ENCODE measurements at places on chromosomes 7 and 10.

DNA sequence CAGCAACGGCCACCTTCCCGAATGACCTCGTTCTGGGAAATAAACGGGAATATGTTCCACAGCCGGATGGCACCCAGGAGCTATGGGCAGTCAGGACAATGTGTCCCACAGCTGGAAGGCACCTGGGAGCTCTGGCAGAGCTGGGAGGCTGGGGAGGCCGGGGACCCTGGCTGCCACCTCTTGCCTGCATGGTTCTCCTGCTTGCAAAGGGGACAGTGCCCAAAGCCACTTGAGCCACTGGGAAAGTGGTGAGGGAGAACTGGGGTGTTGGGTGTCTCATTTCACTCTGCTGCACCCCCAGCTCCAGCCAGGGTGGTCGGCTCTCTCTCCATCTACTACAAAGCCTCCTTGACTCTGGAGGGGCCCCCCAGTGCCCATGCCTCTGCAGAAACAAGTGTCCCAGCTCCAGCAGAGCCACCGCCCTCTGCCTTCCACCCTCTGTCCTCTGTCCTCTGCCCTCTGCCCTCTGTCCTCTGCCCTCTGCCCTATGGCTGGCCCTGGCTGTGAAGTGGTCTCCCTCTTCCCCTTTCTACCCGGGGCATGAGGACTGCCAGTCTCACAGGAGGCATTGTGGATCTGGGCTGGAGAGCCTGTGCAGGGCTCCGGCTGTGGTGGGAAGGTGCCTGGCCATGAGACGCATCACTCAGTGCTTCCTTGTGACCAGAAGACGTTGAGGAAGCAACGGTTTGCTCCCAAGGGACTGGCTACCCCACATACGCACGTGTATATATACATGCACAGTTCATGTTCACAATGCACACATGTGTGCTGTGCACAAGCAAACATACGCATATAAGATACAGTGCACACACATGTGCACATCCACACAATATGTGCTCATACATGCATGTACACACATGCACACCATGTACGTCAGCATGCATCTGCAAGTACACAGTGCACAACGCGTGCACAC lies 21.5 kb upstream of the INPP5A start:
- DNase-seq = no peak

GRCh38 chr10:129859536-129859935 lies 104.5 kb downstream of the EBF3 start:
- no peak for DNase-seq

- DNase-seq = no peak
Measured at GRCh38 chr10:14191871-14192270, 138.9 kb downstream of the FRMD4A start.

- DNase-seq = no peak
Measured at GRCh38 chr7:133562621-133563020, 309.7 kb downstream of the EXOC4 start.

- DNase-seq = no peak
Measured at GRCh38 chr10:113430634-113431397, 122.0 kb upstream of the HABP2 start.

DNA sequence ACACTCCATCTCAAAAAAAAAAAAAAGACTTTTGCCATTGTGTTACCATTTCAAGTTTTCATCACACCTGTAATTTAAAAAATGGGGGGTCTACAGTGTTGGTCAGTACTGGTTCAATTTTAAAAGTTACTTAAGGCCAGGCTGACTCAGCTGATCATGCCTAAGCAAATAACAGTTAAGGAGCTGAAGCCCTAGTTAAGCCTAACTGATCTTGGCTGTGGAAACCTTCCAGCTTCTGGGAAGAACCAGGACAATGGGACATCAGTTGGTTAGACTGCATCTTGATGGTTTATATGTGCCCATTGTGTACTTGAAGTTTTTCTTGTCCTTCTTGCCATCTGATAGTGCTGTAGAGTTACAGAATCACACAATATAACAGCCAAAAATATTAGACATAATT lies 26.7 kb downstream of the VCL start:
- no peak for DNase-seq

- DNase-seq = peak; percentile 73
Measured at GRCh38 chr10:30534465-30535144, 94.9 kb downstream of the LYZL2 start.

DNA sequence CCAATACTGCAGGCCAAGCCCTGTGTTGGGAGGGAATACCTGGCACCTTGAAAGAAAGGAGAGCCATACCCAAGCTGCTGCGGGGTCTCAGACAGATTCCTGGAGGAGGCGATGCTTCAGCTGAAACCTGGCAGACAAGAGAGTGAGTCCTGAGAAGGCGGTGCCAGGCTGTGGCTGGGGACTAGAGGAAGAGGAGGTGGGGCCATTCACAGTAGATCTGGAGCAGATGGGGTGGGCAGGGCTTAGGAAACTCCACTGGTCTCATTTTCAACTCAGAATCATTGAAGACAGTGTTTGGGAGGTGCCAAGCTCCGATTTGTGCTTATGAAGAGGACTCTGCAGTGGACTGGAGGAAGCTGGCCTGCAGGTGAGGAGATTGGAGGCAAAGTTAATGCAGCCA lies 236.3 kb upstream of the MKI67 start:
- no peak for DNase-seq

GRCh38 chr10:88245974-88246511 lies 337.1 kb downstream of the RNLS start:
- no peak for DNase-seq

DNA sequence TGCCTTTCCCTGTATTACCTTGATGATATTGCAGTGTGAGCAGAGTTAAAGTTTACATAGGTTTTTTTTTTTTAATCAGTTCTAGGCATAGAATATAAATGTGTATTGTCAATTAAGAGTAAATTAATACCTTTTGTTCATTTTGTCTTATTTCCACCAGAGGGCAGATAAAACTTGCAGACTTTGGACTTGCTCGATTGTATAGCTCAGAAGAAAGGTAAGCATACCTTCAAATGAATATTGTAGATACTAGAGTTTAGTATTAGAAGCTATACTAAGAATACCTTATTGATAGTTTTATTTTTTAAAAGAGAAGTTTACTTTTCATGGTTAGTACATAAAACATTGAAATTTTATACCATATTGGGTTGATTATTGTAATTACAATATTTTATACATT lies 86.8 kb downstream of the MPLKIP start:
- DNase-seq = no peak

DNA sequence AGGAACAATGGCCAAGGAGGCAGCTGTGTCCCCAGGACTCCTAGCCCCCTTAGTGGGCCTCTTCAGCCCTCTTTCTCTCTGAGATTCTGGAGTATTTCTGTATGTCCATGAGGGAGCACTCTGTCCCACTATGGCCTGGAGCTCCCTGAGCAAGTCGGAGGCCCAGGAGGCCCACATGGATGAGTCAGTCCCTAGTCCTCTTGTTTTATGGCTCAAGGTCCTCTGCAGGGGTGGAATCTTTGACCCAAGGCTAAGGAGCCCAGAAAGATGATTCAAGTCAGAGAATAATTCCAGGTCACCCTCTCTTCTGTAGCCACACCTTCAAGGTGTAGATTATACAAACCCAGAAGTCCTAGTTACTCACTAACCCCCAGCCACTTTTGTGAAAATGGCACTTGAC lies 125.6 kb downstream of the PLXNA4 start:
- DNase-seq = no peak

DNA sequence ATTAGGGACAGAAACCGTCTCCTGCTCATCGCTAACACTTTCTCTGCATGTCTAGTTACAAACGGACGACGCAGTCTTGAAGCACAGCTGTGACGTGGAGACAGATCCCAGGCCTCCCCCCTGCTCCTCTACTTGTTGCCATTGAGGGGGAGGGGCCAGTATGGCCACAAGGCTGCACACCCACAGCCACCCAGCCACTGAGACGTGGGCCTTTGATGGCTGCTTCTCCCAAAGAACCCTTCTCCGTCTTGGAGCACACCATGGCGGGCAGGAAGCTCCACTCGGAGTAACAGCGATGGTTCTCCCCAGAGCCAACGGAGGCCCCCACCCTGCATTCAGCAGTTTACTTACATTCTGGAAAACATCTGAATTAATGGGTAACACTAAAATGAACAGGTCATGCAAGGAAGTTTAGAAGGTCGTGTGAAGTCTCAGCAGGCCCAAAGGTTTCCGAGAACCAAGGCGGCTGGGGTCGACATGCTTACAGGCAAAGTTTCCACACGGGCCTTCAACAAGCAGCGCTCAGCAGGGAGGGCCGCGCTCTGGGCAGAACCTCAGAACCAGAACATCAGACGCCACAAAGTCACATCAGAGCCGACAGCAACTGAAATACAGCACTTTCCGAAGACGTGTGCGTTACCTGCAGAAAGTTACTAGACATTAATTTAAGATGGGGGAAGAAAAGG lies 169.6 kb downstream of the DIP2C start:
- DNase-seq = no peak

GRCh38 chr7:41758321-41758720 lies 55.4 kb upstream of the INHBA start:
- DNase-seq = no peak

- no peak for DNase-seq
Measured at GRCh38 chr7:18808026-18808425, 309.4 kb downstream of the TWIST1 start.

GRCh38 chr10:88903715-88904114 lies 23.7 kb downstream of the STAMBPL1 start:
- no peak for DNase-seq

DNA sequence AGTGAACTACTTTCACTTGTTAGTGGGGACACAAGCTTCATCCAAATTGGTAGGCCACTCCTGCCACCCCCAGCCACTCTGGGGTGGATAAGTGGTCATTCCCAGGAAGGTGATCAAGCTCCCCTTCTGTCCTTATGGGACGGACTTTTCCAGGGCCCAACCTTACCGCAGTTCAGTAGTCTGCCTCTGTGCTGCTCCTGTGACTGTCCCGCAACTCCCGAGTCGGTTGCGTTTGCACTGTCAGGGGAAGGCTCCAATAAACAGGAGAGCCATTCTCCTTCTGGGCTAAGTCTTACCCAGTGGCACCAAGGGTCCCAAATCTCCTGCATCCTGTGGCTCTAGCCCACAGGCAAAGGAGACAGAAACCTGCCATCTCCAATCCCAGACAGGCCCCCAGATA lies 7.4 kb upstream of the ZNF33A start:
- no peak for DNase-seq

- DNase-seq = no peak
Measured at GRCh38 chr10:35570397-35570796, 34.7 kb upstream of the GJD4 start.

GRCh38 chr7:13067036-13067435 lies 379.6 kb downstream of the ARL4A start:
- DNase-seq = no peak

DNA sequence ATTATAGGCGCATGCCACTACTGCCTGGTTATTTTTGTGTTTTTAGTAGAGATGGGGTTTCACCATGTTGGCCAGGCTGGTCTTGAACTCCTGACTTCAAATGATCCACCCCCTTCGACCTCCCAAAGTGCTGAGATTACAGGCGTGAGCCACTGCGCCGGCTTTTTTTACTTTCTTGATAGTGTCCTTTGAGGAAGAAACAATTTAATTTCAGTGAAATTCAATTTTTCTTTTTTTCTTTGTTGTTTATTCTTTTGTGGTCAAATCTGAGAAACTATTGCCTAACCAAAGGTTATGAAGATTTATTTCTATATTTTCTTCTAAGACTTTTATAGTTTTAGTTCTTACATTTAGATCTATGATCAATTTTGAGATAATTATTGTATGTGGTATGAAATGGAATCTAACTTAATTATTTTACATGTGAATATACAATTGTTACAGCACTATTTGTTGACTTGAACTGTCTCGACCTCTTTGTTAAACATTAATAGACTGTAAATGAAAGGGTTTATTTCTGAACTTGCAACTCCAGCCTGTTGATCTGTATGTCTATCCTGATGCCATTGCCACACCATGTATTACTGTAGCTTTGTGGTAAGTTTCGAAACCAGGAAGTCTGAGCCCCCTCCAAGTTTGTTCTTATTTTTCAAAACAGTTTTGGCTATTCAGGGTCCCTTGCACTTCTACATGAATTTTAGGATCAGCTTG lies 19.8 kb upstream of the RASSF4 start:
- DNase-seq = no peak

- DNase-seq = peak; percentile 50
Measured at GRCh38 chr10:128047991-128048818, 78.0 kb downstream of the MKI67 start.

- DNase-seq = no peak
Measured at GRCh38 chr10:54906940-54907339, 105.9 kb upstream of the PCDH15 start.

DNA sequence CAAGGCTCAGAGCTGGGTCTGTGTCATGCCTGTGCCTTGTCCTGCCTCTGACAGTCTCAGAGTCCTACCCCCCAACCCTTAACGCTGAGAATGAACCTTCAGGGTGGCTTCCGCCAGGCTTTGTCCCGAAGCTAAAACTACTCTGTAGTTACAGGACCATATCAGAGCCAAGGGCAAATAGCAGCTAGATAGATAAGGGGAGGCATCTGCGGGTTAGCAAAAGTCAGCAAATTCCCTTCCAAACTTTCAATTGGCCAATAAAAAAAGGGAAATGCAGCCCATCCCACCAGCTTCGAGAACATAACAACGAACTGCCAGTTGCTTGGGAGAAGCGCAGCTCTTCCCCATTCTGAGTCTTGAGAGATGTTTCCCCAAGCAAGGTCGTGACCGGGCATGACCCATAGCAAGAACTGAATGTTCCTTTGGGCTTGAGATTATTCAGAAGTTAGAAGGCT lies 17.7 kb downstream of the CCL24 start:
- DNase-seq = no peak

DNA sequence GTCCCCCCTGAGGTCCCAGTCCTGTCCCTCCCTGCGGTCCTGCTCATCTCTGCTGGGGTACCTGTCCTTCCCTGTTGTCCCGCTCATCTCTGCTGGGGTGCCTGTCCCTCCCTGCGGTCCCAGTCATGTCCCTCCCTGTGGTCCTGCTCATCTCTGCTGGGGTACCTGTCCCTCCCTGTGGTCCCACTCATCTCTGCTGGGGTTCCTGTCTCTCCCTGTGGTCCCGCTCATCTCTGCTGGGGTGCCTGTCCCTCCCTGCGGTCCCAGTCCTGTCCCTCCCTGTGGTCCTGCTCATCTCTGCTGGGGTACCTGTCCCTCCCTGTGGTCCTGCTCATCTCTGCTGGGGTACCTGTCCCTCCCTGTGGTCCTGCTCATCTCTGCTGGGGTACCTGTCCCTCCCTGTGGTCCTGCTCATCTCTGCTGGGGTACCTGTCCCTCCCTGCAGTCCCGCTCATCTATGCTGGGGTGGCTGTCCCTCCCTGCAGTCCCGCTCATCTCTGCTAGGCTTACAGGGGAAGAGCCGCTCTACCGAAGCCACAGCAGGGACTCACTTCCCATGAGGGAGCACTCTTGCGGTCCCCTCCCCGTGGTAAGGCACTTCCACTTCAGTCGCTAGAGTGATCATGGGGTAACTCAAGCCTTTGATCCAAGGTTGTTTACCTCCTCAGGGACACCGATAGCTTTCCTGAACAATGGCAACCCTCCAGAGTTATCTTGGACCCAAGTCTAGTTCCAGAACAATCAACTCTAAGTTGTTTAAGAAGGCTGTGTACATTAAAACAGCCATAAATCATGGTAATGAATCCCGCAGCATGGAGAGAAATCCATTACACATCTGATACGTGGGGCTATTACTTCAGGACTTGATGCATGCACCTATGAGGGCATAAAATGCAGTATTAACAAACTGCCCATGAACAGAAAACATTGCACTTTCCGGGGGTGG lies 46.8 kb upstream of the MNX1 start:
- no peak for DNase-seq

All from mesenchymal stem cell (in vitro differentiated cells and primary cell).